ENCODE measurements at places on chromosomes 1 and 21. TPM values are rescaled to one million over a fixed set of nuclear protein-coding genes. Genes with fewer than 3 reads are reported as not detected.

The ARV1 gene
- 18.3 TPM for total RNA-seq

GRCh38 chr21:35168735-35169134 is 119.6 kb upstream of the RUNX1 start:
- DNase-seq: no peak

DNA sequence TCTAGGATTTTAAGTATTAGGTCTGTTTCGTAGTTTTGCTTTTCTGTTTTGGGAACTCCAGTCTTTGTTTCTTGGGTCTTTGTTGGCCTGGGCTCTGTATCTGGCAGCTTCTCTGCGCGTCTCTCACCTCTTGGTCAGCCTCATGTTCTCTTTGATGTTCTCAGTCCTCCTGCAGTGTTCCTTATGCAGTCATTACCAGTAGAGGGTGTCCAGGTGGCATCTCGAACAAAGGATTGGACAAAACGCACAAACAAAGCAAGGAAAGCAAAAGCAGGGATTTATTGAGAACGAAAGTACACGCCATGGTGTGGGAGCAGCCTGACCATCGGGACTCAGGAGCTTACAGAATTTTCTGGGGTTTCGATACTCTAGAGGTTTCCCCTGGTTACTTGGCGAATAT is 133.7 kb upstream of the COL6A1 start:
- no peak for DNase-seq

GRCh38 chr1:44631647-44632539 is 42.4 kb downstream of the TMEM53 start:
- peak; percentile 88 for DNase-seq

DNA sequence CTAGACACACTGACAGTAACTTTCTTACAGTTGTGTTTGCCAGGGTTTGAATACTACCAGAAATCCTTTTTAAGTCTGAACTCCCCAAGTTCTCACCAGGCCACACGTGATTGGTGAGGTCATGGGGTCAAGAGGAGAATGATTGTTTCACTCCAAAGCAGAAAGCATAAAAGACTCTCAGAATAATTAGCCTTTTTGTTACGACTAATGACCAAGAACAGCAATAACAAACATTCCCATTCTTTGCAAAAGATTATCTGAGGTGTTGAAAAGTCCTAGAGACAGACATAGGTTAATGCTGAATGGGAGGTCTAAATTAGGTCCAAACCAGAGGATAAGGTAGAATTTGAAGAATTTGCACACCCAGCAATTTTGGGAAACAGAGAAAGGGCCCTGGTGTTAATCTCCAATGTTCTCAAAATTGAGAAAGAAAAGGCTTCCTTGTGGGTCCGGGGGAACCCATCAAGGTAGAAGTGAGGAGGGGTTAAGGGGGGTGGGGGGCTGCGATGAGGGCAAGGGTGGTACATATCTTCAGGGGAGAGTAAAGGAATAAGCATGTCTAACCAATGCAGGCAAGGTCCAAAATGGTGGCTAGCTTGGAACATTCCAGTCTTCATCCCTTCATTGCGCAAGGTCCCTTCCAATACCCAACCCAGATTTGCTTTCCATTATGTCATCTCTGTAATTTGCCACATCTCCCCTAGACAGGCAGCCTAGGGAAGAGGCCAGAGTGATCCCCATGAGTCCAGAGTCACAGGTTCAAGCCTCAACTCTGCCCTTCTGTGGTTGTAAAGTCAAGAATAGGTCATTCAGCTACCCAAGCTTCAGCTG is 74.6 kb upstream of the NFIA start:
- DNase-seq: no peak

GRCh38 chr1:117567435-117567834 is 38.4 kb upstream of the TENT5C start:
- no peak for DNase-seq

- DNase-seq: no peak
Measured at GRCh38 chr1:153246018-153246417, 13.5 kb upstream of the LORICRIN start.
